NAMALWA (cell line): ENCODE measurements at places on chromosomes 3 and 15.
A peak's percentile ranks its signal among the peaks of the same experiment; 100 is the strongest.

GRCh38 chr3:76369170-76369569 is 583.8 kb upstream of the ZNF717 start:
- peak; percentile 3 for DNase-seq

DNA sequence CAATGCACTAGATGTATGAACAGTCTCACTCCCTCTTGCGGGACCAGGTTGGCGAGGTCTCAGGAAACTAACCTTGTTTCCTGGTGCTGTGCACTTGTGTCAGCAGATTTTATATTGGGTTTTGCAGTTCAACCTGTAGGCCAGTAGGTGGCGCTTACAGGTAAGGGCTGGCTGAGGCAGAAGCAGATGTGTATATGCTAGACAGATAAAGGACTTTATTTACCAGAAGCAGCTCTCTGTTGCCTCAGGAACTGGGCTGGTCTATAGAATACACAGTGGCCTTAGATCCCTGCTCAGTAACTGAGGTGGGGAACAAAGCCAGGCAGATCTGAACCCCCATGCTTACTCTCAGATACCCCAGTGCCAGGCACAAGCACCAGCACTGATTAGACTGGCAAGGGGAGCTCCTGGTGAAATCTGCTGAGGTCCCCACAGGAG is 296.8 kb downstream of the DOCK3 start:
- peak; percentile 54 for DNase-seq

GRCh38 chr15:48332642-48333034 is 1.4 kb downstream of the DUT start:
- peak; percentile 39 for DNase-seq

GRCh38 chr15:78689626-78690025 is 48.6 kb upstream of the CHRNB4 start:
- DNase-seq: no peak

DNA sequence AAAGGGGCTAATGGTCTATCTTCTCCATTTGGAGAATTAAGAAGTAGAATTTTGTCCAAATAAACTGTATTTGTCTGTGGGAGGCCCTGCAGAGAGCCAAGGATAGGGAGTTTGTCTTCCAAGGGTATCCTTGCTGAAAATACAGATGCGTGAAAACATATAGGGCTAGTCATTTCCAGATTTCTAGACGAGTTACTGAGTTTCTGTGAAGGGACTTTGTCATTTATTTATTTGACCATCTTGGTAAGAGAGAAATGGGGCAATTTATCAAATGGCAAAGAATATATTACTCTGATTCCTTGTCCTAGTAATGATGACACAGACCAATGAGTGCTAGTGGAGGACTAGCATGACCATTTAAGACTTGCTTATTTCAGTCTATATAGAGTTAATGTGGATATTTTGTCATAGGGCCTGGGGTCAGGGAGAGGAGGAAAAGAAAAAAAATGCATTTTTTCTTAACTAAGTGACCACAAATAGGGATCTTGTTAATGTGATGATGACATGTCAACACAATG is 376.6 kb upstream of the ONECUT1 start:
- DNase-seq: no peak

DNA sequence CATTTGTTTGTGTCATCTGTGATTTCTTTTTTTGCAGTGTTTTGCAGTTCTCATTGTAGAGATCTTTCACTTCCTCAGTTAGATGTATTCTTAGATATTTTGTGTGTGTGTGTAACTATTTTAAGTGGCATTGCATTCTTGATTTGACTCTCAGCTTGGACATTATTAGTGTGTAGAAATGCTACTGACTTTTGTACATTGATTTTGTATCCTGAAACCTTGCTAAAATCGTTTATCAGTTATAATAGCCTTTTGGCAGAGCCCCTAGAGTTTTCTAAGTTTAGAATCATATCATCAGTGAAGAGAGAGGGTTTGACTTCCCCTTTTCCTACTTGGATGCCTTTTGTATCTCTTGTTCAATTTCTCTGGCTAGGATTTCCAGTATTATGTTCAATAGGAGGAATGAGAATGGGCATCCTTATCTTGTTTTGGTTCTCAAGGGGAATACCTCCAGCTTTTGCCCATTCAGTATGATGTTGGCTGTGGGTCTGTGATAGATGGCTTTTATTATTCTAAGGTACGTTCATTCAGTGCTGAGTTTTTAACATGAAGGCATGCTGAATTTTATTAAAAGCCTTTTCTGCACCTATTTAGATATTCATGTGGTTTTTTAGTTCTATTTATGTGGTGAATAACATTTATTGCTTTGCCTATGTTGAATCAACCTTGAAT is 211.7 kb downstream of the MBNL1 start:
- DNase-seq: peak; percentile 33

DNA sequence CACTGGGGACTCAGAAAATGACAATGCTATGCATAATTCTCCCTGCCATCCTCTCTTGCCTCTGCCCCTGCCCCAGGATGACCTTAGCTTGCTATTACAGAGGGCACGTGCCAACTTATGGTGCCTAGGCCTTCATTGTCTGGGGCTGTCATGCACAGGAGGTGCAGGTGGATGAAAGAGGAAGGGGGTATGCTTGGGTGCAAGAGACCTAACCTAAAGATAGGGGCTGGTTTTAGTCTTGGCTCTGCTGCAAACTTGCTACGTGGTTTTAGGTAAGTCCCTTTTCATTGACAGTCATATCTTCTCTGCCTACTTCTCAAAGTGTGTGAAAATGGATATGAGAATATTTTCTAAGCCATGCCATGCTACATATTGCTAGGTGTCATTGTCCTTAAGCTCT is 161.3 kb downstream of the EPHB1 start:
- no peak for DNase-seq

DNA sequence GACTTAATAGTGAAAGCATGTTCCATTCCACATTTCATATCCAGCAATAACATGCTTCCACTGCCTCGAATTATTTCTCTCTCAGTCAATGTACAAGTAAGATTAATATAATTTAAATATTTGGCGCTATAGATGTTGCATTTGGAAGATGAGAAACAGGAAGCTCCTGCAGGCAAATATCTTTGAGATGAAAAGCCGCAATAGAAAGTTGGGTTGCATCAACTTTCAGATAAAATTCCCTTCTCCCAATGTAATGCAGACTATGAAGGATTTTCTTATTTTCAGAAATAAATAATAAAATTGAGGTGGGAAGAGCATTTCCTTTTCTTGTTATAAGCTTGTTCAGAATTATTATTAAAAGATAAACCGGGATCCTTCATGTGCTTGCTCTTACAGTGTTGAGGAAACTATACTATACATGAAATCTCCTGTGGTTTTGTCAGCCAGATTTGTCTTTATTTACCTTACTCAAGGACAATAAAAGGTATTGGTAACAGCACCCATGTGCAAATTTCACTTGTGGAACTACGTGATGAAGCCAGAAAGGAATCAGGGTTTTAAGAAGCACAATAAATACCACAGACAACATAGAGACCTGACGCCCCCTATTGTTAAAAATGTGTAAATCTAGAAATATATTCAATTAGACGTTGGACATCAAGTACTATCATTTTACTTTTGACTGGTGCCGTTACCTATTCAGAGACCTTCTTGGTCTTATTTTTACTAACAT is 307.0 kb downstream of the ARPP21 start:
- DNase-seq: peak; percentile 65

GRCh38 chr3:140085001-140085400 is 150.0 kb downstream of the CLSTN2 start:
- no peak for DNase-seq

DNA sequence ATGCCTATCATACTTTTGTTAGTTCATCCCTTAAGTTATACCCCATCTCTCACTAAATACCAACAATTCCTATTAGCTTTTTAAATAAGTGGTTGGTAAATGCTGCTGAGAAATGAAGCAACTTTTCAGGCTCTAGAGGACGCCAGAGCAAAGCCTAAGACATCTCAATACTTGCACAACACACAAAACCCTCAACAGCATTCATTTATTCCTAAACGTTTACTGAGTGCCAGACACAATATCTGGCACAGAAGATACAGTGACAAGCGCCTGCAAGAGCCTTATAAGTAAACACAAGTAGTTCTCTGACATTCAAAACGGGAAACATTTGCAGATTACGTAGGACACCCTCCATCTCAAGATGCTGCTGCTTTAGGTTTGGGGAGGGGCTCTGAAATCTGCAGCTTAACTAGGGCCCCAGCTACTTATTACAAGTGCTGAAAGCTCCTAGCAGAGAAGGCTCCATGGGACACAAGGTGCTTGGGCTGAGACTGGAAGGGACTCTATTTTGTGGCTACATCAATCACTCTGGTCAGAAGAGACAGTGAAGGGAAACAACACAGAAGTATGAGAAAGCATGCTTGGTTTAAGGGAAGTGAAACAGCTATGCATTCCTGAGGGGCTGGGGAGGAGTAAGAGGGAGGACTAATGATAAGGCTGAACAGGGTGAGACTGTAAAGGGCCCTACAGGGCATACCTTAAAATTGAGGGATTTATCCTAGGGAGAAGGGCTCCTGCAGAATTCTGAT is 311.3 kb downstream of the PLCL2 start:
- peak; percentile 87 for DNase-seq

GRCh38 chr3:22419261-22419660 is 668.3 kb upstream of the ZNF385D start:
- no peak for DNase-seq

- peak; percentile 55 for DNase-seq
Observed at GRCh38 chr15:76310475-76311099, 682 bp downstream of the ETFA start.

DNA sequence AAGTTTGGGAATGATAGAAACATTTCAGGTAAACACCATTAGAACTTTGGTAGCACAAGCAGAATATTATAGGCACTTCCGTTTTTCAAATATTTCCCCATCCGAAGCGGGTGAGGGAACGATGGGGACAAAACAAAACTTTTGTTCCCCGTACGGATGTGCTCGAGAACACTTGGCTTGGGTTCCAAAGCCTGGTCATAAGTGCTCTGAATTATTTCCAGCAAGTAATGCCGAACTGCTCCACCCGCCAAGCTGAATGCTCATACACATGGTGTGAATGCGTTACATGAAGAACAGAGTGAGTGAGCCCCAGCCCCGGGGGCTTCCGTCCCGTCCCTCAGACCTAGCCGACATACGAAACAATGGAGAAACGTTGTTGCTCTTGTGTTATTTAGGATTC is 438.2 kb upstream of the ARRDC4 start:
- no peak for DNase-seq

DNA sequence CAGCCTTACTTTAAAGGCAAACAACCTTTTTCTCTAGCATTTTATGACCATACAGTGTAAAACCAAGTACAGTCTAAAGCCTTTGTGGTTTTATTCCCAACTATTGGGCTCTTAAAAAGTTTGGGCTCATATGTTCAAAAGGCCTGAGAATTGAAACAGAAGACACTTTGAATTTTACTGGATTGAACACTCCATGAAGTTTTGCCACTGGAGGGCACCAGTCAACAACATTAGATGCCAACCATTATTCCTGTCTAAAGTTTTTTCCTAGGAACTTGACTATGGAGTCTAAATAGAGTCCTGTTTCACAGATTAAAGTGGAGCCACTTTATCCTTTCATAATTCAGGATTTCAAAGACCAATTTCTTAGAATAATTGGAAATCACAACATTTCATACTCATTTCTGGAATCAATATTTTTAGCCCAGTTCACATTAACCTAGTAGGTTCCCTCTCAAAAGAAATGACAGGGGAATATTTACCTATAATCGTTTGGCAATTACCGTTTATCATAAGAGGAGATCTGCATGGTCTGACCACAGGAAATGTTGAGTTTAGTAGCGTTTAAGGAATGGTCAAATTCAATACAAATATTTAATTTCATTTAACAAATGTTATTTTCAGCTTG is 244.1 kb upstream of the PDZRN3 start:
- DNase-seq: peak; percentile 0

DNA sequence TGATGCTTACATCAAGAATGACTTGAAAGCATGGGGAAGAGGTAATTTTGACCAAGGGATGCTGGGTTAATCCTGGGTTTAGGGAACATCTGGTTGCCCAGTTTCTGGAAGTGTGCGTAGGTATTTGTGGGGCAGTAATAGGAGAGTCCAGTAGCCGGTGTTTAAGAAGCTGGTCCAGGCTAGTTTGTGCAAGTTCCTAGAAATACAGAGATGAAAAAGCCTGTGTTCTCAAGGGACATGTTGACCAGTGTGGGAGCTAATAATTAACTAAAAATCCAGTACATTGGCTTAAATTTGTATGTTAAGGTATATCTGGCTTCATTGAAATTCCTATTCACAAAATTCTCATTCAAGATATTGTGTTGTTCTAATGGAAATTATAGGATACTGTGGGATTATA is 51.2 kb downstream of the UBE2E2 start:
- no peak for DNase-seq

DNA sequence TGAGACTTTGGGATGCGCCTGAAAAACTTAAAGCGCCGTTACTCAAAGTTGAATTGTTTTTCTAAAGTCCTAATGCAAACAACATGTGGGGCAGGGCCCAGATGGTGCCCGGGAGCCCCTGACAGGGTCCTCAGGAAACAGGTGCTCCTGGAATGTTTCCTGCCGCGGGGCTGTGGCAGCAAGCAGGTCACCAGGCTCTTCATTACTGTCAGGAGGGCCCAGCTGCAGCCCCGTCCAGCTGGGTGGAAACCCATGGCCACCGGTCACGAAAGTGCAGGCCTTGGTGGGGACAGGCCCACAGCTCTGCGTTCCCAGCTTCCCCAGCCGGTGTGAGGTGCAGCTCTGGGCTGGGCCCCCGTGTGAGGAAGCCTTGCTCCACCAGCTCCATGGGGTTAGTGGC is 63.9 kb upstream of the GATA2 start:
- no peak for DNase-seq

DNA sequence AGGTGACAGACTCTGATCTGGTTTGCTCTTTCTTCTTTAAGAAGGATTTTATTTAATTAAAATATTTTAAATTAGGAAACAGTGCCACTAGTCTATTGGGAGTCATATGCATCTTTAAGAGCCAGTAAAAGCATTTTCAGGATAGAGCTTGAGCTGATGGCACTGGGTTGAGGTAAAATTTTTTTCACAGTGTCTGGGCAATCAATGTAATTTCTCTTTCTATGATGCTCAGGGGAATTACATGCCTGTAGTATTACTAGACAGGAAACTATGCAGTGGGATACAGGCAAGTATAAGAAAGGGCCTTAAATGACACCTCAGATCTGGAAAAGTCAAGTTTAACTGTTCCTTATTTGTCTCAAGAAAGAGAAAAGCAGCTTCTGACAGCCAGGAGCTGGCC is 76.4 kb downstream of the GAP43 start:
- DNase-seq: no peak

GRCh38 chr3:21672303-21672702 is 78.7 kb downstream of the ZNF385D start:
- no peak for DNase-seq

DNA sequence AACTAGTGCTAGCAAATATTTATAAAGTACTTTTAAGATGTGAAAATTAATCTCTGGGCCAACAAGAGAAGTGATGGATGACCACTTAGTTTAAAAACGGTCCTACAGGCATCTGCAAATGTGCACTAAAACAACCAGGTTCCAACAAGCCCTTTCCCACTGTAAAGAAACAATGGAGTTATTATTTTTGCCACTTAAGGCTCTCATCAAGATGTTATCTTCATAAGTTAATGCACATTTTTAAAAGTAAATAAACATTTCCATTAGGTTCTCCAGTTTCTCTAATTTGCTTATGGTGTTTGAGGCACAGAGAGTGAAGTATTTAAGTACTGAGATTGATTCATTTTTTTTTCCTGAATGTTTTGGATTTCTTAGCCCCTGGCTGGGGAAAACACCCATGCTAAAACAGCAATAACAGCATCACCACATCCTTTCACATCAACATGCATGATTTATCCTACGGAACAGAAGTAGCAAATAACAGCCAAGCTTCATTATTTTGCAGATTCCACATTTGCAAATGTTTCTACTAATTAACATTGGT is 20.8 kb downstream of the ABI3BP start:
- DNase-seq: no peak

- no peak for DNase-seq
Observed at GRCh38 chr15:63530235-63530634, 25.8 kb downstream of the USP3 start.
